ENCODE measurements at places on chromosomes 4 and X.
A peak's percentile ranks its signal among the peaks of the same experiment; 100 is the strongest.

DNA sequence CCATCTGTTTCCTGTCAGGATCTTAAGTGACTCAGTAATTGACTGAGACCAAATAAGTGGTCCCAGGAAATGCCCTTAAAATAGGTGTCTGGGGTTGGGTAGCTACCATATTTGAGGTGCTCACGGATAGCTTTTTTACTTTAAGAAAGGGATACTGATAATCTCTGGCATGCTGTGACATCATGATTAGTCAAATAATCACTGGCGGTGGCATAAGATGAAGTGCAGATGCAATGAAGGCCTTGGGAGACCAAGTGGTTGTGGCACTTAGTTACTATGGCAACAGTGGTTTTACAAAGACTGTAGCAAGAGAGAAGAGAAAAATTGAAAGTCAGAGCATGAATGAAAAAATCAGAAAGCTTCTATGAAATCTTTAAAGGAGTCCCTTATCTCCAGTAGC lies 114.5 kb upstream of the SLIT2 start:
- no peak for DNase-seq

DNA sequence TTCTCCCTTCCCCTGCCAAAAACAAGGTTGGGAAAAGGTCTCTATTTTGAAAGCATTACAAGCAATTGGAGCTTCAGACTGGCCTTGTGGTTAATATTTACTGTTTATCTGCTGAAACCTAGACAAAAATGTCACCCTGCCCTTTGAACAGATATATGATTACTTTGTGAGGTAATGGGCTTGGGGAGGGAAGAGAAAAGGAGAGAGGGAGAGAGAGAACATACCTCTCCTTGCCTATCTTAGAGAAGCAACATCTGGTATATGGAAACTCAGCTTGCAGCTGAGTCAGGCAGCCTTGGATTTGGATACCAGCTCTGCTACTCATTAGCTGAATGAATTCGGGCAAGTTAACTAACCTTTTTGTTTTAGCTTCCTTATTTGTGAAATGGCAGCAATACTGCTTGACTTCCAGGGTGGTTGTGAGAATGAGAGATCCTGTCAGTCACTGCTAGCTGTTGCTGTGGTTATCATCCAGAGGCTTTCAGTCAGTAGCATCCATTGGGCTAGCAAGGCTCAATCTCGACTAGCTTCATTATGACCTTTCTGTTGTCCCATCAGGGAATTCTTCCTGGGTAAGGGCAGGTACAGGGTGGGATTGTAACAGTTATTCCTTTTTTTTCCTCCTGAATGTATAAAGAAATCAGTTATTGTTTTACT lies 41.1 kb downstream of the ZFX start:
- no peak for DNase-seq

DNA sequence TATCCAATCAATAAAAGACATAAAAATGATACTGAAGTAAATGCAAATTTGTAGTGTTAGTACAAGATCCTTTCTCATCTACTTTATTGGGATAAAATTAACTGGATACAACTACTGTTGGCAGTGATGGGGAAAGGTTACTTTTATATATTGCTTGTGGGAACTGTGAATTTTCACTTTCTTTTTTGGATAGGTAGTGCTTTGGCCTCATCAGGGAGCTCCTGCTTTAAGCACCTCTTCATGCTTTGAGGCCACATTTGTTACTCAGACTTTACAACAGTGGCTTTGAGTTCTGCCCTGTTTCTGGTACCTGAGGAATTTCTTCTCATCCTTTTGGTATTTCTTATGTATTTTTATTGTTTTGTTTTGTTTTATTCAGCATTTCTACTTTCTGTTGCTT lies 316.8 kb upstream of the ZCCHC13 start:
- no peak for DNase-seq

- no peak for DNase-seq
Measured at GRCh38 chr4:54902271-54902670, 223.1 kb downstream of the KDR start.

GRCh38 chrX:140971099-140971795 lies 31.1 kb upstream of the SPANXB1 start:
- DNase-seq, result no peak

- no peak for DNase-seq
Measured at GRCh38 chrX:80120335-80120734, 105.8 kb downstream of the TBX22 start.

DNA sequence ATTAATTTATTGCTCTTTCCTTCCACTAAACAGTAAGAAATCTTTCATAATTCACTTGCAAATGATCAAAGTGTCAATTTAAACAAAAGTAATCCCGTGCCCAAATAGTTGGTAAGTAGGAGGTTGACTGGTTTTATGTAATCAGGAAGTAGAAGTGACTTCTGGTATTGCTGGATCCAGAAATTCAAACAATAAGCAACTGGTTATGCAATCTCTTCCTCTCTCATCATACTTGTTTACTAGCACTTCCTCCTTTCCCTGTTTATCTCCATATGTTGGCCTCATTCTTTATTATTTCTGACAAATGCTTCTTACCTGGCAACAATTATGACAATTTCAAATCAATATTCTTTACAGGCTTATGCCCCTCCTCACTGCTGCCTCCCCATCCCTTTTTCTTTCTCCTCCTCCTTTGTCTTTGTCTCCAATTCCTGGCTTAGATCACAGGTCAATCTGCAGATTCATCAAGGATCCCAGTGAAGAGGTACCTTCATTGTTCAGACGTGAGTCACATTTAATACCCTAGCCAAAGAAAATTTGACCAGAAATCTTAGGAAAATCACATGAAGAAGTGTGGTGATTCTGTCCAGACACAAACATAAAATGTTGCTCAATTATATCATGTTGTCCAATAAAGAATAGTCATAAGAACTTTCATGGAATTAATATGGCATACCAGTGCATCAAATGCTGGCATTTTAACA lies 323.2 kb upstream of the PCDH7 start:
- peak; percentile 0 for DNase-seq

DNA sequence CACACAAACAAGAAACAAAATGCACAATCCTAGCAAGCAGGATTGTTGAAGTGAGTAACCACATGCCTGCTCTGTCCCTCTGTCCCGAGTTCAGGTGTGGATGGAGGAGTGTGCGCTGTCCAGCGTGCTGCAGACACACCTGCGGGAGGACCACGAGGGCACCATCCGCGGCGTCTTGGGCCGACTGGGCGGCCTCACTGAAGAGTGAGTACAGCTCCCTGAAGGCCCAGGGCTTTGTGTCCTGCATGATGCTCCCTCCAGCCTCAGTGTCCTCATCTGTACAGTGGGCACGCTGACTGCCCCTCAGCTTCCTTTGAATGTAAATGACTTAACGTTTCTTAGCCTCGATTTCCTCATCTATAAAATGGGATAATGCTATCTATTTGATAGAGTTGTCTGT lies 82.5 kb downstream of the EVC start:
- DNase-seq, result no peak

- DNase-seq, result peak; percentile 57
Measured at GRCh38 chr4:156475322-156475721, 496.3 kb downstream of the PDGFC start.

- peak; percentile 85 for DNase-seq
Measured at GRCh38 chr4:88211473-88212252, 53.2 kb upstream of the ABCG2 start.

DNA sequence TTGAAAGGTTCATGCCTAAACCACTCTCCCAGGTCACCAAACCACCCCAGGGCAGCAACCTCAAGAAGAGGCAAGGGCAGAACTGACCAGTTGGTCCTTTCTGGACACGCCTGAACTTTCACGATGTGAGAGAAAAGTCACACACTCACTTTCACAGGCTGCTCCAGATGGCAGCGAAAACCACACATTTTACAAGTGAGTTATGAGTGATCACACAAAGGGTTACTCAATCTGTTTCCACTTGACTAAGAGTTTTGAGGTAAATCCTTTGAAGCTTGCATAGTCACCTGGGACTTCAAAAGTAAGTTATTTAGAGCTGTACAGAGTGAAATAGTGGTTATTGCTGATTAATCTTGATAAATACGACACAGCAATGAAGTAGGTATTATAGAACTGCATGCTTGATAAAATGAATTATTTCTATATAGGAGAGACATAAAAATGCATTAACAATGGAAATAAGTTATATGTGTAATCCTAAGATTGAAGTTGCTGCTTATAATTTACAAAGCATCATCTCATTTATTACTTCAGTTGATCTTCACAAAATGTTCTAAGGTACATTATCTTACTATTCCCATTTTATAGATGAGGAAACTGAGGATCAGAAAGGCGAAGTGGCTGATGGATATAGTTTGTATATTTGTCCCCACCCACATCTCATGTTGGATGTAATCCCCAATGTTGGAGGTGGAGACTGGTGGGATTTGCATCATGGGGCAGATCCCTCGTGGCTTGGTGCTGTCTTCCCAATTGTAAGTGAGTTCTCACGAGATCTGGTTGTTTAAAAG lies 103.0 kb upstream of the KLF3 start:
- no peak for DNase-seq

DNA sequence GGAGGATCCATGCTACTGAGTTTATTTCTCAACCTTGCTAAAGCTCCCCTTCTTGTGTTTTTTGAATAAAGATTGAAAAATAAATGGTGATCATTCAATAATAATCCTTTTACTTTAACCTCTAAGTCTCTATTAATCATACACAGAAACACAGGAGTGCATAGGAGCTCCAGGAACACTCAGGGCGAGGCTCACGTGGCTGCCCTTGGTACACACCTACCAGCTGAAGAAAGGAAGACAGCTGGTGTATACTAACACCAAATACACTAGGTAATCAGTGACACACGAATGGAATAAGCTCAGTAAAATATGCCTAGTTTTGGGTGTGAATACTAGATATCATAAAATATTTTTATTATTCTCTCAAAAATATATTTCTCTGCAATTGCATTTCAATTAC lies 26.2 kb downstream of the CCDC149 start:
- no peak for DNase-seq

DNA sequence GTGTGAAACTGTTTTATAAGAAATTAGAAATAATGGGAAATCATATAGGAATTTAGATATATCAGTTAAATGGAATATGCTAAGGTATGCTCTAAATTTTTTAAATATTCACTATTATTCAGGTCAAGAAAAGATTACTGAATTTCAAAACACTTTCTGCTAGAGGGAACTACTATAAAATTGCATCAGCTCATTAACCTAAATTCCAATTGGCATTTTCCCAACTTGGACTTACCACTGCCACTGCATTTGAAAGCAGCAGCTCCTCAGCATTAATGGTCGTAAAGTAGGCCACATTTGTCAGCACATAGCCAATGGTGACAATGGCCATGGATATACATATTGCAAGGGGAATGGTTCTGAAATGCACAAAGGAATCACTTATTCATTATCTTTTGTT lies 57.3 kb downstream of the SLC7A11 start:
- DNase-seq, result no peak

DNA sequence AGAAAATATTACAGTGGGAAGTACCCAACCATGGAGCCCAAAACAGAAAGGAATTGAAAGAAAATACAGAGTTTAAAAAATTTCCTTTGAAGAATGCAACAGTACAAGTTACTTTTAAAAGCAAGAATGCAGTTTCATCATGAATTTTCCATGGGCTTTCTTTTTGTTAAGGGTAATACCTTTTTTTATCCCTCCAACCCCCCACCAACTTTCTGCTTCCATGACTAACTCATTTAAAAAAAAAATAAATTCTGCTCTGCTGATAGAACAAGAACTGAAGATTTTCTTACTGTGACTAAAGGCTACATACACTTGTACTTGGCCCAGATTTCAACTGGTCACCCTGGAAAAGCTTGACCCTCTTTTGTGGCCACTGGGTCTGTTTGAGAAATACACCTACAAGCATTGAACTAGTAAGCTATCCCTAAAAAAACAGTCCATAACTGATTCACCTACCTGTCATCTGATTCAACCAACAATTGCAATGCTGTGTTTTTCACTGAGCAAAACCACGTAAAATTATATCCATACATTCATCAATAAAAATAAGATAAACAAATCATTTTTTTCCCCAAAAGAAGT lies 214.2 kb downstream of the NSUN7 start:
- DNase-seq, result no peak

DNA sequence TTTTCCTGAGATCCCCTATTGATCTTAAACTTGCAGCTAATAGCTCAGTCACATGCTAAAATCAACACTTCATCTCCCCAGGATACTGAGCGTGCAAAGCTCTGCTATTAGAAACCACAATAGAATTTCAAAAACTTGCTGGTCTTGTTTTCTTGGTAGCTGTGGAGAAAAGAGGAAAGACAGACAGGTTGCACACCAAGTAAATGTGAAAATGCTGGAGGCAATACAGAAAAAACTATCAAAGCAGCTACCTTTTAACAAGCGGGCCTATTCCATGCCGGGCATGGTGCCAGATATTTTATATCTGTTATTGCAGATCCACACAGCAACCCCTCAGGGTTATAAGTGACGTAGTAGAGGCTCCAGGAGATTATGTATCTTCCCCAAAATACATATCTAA lies 171.9 kb downstream of the DCTD start:
- DNase-seq, result no peak

GRCh38 chr4:77581724-77582123 lies 23.9 kb upstream of the CXCL13 start:
- DNase-seq, result peak; percentile 85

- no peak for DNase-seq
Measured at GRCh38 chrX:96982161-96982560, 98.5 kb downstream of the RPA4 start.

DNA sequence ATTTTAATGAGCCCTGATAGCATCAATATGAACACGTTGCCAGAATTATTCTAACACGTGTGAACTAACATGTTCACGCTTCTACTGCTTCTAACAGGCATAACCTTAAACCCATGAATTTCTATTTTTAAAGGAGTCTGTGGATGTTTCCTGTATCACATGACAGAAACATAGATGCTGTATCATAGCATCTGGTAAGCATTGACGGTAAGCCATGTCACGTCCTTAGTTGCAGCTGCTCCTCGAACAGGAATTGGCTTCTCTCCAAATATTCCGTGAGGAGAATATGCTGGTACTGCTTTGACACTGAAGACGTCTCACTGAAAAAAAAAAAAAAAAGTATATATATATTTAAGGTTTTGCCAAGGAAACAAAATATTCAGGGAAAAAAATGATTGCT lies 105.1 kb upstream of the MXRA5 start:
- no peak for DNase-seq

- DNase-seq, result no peak
Measured at GRCh38 chr4:173345648-173346047, 11.5 kb upstream of the HMGB2 start.

DNA sequence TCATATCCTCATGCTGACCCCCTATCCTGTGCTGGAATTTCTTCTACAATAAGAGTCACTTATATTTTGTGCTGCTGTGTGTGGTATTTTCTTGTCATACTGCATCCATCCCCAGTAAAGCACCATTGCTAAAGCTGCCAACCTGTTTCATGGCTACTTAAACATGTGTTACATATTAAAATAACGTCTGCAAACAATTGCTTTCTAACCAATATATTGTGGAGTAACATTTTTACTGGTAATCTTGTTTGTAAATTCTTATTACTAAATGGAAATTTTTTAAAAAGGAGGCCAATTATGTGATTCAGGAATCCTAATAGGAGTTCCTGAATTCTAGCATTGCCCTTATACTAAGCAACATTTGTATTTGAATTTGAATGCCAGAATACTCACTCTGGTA lies 160.3 kb upstream of the VEGFC start:
- DNase-seq, result no peak

Data from suppressor macrophage treated with lipopolysaccharide for 4 hours (primary cell).